ENCODE measurements at places on chromosomes 3 and 15.
A peak's percentile ranks its signal among the peaks of the same experiment; 100 is the strongest.

GRCh38 chr3:66363148-66363547 is 137.7 kb downstream of the LRIG1 start:
- no peak for DNase-seq

- no peak for DNase-seq
These were observed 269.2 kb upstream of the AZI2 start for GRCh38 chr3:28617821-28618220.

GRCh38 chr3:135891121-135891520 is 74.4 kb upstream of the PPP2R3A start:
- no peak for DNase-seq

DNA sequence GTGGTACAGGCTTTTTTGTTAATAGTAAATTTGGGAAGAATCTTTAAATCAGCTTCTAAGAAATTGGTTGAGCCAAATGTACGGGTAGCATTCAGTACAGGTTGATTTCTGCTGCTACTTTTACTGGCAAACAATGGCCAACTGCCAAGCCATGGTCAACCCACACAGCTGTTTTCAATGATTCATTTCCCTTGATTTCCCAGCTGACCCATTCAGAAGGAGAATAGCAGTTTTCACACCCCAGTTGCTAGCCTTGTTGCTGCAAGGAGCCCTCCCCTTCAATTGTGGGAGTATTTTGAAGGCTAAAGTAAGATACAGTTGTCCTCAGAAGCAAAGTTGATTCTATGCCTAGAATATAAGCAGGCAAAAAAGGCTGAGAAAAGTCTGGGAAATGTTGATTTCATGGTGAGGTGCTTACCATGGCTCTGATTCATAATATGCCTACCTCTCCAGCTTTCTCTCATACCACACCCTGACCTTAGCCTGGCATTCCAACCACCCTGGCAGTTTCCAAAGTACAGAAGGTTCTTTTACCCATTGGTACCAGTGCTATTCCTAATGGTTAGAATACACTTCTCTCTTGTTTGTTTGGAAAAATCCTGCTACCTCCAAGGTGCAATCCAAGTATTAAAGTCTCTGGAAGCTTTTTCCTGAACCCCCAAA is 320.3 kb upstream of the TGFBR2 start:
- peak; percentile 33 for DNase-seq

DNA sequence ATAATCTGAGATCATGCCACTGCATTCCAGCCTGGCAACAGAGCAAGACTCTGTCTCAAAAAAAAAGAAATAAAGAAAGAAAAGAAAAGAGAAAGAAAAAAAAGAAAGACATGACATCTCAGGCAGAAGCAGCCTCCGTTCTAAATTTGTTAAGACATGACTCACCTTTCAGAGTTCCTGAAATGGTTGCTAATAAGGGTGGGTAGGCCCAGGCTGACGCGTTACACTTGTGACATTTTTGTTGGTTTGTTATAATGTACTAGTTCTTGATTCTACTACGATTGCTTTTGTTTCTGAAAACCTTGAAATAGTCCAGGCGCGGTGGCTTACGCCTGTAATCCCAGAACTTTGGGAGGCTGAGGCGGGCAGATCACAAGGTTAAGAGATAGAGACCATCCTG is 21.0 kb downstream of the SLC25A20 start:
- DNase-seq, result no peak

GRCh38 chr3:175383371-175383770 is 524.2 kb downstream of the NAALADL2 start:
- DNase-seq, result no peak

- no peak for DNase-seq
These were observed 7.3 kb downstream of the PAQR5 start for GRCh38 chr15:69305933-69306568.

GRCh38 chr15:77597804-77598453 is 34.8 kb downstream of the LINGO1 start:
- no peak for DNase-seq

DNA sequence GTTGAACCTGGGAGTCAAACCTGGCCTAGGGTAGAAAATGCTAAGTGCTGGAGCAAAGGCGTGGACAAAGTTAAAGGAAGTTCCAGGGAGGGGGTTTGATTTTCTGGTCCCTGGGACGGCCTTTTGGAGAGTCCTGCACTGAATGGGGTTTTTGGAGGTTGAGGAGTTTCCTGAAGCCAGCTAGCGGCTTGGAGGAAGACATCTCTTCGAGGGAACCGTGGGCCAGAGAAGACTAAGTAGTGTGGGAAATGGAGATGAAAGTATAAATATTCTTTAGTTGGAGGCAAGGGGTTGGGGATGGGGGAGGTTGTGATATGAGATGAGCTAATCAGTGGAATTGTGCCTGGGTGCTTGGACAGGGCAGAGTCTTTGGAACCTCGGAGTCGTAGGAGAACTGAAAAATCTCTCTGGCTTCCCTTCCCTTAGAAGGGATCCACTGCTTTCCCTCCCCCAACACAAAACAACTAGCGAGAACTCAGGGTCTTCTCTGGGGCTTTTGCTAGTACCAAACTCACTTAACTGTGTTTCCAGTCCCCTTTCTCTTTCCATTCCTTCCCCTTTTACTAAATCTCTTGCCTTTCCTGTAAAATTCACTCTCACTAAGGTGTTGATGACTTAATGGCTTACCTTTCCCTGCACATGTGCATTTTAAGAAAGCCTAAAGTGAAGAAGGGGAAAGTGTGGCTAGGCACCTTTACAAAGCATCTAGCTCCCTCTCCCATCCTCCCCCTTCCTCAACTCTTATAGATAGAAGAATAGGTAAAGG is 1.0 kb downstream of the LPP start:
- DNase-seq, result no peak

DNA sequence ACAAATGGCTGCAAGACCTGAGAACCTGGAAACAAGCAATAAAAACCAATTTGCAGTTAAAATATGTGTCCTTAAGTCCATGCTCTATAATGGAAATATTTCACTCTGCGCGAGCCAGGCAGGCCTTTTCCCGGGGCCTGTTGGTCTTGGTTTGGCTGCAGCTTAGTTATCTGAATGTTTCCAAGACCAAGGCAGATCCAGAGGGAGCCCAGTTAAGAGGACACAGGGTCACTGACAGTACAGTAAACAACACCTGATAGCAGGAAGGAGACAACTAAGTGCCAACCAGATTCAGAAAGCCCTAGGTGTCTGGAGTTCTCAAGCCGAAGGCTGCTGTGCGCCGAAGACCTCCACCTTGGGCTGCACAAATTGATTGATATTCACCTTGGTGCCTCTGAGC is 32.8 kb downstream of the THSD4 start:
- DNase-seq, result no peak

DNA sequence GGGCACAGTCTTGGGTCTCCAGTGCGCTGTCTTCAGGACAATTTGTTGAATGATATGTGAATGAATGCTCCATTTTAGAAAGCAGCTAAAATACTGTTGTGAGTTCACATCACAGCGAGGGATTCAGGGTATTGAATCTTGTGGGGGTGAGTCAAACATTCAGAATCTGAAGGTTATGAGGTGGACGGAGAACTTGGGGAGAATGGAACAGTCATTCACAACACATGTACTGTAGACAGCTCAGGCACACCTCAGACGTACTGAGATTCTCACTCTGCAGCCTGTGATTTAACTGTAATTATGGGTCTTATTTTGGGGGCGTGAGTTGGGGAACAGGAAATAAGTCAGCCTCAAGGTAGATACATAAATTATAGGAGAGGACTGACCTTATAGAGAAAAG is 13.9 kb downstream of the CRYBG3 start:
- DNase-seq, result no peak

DNA sequence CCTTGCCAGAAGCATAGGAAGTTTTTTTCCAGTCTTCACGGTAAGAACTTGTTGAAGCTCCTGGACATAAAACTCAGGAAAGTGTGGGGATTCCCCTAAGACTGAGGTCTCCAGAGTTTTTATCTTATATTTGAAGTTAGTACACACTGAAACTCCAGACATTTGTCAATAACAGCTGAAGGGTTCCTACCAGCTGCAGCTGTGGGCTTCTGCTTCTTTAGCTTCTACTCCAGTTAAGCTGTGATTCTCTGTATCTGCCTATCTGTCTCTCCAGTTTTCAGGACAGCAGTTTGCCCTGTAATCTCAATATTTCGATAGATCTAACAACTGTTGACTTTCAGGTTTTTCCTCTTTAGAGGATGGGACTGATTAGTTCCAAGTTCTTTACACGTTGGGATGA is 966.0 kb upstream of the SEMA6D start:
- no peak for DNase-seq

GRCh38 chr3:100425316-100425715 is 24.0 kb downstream of the LNP1 start:
- DNase-seq, result no peak

GRCh38 chr3:161420746-161421145 is 49.4 kb upstream of the SPTSSB start:
- no peak for DNase-seq

DNA sequence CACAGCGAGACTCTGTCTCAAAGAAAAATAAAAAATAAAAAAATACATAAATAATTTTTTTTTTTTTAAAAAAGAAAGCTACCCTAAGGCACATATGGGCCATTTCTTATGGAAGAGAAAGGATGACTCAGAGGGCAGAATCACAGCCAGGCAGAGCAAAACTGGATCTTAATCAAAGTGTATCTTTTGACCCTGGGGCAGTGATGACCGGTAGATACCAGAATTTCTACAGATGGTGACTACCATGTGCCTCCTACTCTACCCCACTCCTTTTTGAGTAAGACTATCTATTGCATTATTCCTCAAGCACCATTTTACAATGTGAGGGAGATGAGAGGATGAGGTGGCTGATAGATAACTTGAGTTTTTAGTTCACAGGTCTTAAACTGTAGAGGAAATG is 26.0 kb downstream of the TARS3 start:
- no peak for DNase-seq

- peak; percentile 49 for DNase-seq
These were observed 34.1 kb upstream of the HACD2 start for GRCh38 chr3:123618768-123619484.

- DNase-seq, result no peak
These were observed 177.3 kb downstream of the GABRB3 start for GRCh38 chr15:26595611-26596010.

GRCh38 chr15:75008629-75009326 is 13.4 kb downstream of the SCAMP5 start:
- no peak for DNase-seq

DNA sequence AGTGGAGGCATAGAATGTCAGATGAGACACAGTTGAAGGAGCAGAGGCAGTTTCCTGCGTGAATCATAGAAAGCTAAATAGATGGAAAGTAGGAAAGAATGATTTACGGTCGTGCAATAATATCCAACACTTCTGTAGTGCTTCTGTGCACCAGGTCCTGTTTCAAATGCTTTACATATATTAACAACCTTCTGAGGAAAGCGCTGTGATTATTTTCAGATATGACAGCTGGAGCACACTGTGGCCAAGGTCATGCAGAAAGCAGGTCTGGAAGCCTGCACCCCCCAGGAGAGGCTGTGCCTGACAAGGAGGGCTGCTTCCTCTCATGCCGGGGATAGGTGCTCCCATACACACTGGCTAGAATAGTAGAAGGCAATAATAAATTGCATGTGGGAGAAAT is 104.5 kb downstream of the CHRNA7 start:
- DNase-seq, result no peak

DNA sequence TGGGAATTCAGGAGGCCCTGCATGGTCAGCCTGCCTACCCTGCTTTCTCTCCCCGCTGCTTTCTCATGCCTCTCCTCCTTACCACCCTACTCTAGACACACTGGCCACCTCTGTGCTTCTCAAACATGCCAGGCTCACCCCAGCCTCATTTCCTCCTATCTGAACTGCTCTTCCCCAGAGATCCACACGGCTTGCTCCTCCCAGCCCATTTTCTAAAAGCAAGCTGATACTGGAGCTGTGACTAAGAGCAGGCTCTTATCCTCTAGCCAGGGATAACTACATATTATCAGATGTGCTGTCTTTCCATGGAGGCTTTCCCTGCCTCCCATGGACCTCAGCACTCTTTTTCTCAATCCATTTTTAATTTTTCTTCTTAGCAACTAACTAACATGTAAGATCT is 85.9 kb downstream of the BOC start:
- no peak for DNase-seq

DNA sequence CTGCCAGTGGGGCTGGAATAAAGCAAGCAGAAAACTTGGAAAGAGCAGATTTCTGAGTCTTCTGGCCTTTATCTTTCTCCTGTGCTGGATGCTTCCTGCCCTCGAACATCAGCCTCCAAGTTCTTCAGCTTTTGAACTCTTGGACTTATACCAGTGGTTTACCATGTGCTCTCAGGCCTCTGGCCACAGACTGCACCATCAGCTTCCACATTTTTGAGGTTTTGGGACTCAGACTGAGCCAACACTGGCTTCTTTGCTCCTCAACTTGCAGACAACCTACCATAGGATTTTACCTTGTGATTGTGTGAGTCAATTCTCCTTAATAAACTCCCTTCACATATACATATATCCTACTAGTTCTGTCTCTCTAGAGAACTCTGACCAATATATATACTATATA is 706.6 kb downstream of the NR2F2 start:
- no peak for DNase-seq

DNA sequence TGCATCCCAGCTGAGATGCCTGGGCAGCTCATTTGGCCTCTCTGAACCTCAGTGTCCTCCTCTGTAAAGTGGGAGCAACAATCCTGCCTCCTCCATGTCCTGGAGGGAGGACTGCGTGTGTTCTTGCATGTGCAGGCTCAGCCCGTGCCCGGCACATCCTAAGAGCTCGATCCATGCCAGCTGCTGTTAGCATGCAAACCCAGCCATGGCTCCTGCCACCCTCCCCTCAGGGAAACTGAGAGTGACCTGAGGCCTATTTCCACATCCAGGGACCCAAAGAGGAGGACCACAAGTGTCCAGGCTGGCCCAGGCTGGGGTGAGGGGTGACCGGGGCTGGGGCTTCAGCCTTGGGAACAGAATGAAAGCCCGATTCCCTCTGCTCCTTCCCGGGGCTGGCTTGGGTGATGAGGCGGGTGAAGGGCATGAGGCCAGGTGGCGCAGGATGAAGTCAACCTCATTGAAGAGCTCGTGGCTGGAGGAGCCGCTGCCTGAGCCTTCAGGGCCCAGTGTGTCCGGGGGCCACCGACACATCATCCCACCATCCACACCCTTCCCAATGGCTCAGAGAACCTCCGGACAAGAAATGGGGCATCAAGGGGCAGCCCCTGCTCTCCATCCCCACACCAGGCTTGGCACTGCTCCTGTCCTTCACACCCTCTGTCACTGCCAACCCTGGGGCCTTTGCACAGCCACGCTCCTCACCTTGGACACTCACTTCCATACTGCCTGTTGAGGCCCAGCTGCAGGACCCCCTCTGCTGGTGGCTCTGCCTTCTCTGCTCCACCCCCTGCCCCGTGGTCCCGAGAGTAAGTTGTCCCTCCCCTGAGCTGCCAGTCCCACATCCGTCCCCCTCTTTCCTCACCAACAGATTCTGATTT is 42.5 kb downstream of the ADAMTS7 start:
- no peak for DNase-seq

- no peak for DNase-seq
These were observed 177.0 kb downstream of the ZBBX start for GRCh38 chr3:167203062-167203461.

DNA sequence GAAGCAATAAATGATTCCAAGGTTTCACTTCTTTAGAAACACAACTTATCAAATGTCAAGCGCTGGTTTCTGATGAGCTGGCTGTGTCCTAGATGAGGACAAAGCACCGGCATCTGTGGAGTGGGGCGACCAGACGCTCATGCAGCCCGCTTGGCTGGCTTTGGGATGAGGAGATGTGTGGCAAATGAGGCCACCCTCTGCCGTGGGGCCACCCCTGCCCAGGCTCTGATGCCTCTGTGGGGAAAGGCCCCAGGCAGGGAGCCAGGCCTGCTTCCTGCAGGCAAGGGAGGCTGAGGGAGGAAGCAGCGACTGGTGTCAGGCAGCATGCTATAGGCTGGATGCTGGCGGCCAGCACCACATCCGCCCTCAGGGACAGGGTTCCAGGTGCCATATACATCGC is 102.9 kb downstream of the HERC2 start:
- no peak for DNase-seq
